ENCODE measurements at places on chromosomes 12 and 14.

DNA sequence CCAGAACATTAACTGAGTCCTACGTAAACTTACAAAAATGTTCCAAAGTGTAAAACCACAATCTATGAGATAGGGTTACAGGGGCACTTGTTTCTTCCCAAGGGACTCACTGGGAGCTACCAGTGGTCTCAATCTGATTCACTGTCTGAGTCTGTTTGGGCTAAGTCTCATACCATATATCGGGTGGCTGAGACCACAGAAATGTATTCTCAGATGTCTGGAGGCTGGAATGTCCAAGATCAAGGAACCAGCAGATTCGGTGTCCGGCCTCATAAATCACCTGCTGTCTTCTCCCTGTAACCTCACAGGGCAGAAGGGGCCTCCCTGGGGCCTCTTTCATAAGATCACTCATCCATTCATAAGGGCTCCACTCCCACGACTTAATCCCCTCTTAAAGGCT, 616.3 kb upstream of the TMEM132C start:
- DNase-seq: no peak

DNA sequence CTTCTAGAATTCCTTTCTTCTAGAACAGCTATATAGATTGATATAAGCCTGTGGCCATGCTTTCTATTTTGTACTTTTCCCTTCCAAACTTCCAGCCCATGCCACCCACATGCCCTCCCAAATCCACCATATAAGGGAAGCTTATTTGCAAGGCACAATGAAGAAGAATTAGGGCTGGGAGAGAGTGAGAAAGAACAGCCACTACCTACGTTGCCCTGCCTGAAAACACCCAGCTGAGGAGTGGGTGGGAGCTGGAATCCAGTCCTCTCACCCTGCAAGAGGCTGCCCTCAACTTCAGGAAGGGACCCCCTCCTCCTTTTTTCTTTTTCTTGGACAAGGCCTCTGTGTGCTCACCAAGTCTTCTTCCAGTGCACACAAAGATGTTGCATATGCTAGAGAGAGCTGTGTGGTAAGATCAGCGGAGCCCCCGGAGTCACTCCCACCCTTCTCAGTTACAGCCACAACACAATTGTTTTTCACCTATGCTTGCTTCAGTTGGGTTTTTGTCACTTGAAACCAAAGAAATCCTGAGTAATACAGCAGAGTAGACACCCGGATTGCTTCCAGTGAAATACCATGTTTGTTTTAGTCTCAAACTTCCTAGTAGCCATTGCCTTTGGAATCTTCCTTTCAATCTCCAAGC, 38.8 kb downstream of the CDKL1 start:
- DNase-seq: no peak

- DNase-seq: no peak
Measured at GRCh38 chr14:78683206-78683605, 513.0 kb downstream of the NRXN3 start.

- no peak for DNase-seq
Measured at GRCh38 chr12:15575671-15576541, 213.3 kb downstream of the EPS8 start.

DNA sequence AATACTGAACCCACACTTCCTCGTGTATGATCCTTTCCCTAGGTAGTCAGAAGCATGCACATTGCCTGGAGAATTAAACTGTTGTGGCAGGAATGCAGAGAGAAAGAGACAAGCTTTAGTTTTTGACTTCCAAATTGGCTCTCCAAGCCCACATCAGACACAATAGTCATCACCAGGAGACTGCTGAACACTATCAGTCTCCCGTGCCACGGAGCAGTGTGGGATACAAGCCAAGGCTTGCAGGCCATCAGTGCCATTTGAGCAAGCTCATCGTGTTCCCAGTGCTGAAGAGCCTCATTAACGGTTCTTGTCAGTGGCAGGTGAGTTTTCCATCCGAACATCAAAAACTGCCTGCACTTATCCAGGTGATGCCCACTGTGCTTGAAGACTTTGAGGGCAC, 410.8 kb downstream of the NAV3 start:
- no peak for DNase-seq

DNA sequence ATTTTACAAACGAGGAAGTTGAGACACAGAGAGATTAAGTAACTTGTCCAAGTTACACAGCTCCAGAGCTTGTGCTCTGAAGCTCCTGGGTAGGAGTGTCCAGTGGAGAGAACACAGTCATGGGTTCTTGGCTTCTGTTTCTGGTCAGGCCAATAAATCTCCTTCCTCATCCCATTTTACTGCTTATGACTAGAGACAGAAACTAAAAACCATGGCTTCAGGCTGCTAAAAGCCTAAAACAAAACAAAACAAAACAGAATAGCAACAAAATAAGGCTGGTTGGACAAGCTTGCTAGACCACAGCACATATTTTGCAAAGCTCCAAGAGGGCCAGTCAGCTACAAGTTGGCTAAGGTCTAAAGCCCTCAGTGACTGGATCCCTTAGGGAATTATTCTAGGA, 49.8 kb downstream of the PTGER2 start:
- no peak for DNase-seq

DNA sequence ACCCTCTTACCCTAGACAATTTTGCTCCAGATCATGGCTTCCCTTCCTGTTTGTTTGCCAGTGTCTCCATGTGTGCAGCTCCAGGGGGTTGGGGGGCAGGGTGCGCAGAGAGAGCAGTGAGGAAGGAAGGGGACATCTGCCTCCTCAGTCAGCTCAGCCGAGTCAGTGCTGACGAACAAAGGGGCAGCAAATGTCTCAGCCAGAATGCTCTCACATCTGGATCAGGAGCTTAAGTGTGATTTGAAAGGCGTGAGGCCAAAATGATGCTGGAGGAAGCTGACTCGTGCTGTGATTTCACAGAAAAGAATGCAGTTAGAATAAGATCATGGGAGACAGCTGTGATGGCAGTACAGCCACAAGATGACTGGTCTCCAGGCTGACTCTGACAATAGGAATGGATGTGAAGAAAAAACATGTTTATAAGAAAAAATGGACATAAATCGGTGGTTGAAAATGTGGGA, 27.1 kb upstream of the CDK17 start:
- DNase-seq: peak; percentile 99

GRCh38 chr14:90562652-90563051, 165.8 kb downstream of the CALM1 start:
- no peak for DNase-seq

- no peak for DNase-seq
Measured at GRCh38 chr14:89324501-89325298, 92.3 kb downstream of the FOXN3 start.

GRCh38 chr12:54173066-54173726, 15.6 kb downstream of the SMUG1 start:
- DNase-seq: no peak

DNA sequence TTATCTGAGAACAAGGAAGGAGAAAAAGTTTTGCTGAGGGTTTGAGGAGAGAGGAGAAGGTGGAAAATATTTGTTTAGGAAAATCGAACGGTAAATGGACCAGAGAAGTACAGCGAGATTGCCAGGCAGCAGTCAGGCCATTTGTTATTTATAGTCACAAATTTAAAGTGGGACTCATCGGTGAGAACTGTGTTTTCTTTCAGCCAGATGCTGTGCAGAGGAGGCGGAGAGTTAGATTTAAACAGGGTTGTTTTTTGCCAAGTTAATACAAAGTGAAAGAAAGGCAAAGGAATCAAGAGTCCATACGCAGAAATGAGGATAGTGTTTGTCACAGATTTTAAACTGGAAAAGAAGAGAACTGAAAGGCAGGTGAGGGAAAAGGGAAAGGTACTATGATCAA, 200.6 kb upstream of the CNOT2 start:
- no peak for DNase-seq

DNA sequence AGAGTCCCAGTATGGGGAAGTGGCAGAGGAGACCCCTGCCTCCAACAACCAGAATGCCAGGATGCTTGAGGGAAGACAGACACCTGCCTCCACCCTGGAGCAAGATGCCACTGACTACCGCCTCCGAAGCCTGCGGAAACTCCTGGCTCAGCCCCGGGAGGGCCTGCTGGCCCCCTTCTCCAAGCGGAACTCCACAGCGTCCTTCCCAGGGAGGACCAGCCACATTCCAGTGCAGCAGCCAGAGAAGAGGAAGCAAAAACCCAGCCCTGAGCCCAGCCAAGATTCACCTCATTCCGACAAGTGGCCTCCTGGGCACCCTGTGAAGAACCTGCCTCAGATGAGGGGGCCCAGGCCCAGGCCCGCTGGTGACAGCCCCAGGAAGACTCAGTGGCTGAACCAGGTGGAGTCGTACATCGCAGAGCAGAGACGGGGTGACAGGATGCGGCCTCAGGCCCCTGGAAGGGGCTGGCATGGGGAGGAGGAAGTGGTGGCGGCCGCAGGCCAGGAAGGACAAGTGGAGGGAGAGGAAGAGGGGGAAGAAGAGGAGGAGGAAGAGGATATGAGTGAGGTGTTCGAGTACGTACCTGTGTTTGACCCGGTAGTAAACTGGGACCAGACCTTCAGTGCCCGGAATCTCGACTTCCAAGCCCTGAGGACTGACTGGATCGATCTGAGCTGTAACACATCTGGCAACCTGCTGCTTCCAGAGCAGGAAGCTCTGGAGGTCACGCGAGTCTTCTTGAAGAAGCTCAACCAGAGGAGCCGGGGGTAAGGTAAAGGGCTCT, 93.7 kb downstream of the B4GALNT3 start:
- DNase-seq: no peak

GRCh38 chr14:77709412-77709811, 1.5 kb downstream of the SLIRP start:
- no peak for DNase-seq

DNA sequence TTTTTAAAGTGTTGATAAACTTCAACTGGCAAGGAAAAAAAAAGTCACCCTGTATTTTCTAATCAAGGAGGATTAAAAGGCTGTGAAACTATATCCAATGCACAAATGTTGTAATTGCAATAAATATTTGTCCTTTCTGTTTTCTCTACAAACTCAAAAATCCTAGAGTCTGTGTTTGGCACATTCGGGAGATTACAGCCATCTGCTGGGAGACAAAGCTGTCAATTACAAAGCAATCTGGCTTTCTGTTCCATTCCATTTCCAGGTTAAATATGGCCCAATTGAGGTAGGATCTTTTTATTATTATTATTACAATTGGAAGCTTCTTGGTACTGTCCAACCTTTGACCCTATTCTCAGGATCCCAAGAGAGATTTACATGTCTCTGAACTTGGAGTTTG, 295.9 kb downstream of the DIO2 start:
- no peak for DNase-seq

Data from RCC 7860 (cell line).